ENCODE measurements at places on chromosomes 3 and 15.

- DNase-seq: no peak
Measured at GRCh38 chr3:141929341-141929995, 53.0 kb downstream of the ATP1B3 start.

DNA sequence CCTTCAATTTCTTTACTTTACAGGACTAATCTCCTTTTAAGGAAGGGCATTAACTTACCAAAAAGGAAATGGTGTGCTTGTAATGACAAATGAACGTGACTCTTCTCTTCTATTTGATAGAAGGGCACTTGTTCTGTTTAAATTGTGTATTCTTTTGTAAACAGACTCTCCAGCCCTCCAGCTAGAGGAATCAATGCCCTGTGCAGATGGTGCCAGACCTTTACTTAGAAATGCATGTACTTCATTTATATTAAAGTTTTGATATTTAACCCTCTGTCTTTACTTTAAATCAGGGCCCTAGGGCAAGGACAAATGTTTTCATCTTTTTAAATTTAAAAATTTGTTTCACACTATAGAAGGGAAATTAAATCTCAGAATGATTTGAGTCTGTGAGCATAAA, 355.1 kb downstream of the GBE1 start:
- no peak for DNase-seq

DNA sequence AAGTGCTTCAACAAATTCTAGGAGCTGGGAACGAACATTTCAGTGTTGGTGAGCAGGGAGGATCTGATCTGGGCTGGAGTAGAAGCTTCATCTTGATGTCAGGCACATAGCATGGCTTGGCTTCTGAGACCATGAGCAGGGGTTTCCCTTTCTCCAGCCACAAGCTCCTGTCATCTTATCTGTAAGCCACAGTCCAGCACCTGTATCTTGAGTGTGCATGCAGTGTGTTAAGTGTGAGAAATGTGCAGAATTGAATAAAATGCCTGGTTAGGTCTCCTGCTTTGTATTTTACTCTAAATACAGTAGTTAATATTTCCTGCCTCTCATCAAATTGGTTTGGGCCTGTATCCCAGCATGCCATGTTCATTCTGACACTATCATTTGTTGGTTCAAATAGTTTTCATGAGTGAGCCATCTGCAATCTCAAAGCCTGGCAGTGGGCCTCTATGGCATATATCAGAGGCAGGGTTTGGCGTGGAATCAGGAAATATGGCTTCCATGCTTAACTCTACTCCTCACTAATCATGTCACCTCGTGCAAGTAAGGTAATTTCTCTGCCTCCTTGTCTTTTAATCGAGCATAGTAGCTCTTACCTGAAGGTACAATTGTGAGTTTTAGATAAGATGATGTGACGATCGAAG, 43.3 kb downstream of the TLNRD1 start:
- no peak for DNase-seq

- no peak for DNase-seq
Measured at GRCh38 chr3:38843898-38844297, 27.9 kb upstream of the SCN10A start.

GRCh38 chr15:77646104-77646694, 13.5 kb upstream of the LINGO1 start:
- DNase-seq: no peak

DNA sequence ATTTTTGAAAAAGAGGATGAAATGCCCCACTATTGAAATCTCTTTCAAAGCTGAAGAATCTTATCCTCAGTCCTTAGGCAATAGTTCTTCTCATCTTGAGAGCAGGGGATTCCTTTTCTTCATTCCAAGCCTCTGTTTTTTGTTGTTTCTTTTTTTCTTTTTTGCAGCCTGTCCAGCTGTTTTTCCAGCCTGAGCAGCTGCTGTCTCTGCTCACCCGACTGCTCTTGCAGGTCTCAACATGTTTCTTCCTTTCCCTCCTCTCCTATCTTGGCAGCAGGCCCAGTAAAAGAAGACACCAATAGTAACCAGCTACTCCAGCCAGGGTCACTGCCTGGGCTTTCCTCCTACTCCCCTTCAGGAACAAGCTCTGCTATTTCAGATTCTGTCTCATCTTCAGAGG, 23.8 kb downstream of the MEX3B start:
- DNase-seq: no peak

DNA sequence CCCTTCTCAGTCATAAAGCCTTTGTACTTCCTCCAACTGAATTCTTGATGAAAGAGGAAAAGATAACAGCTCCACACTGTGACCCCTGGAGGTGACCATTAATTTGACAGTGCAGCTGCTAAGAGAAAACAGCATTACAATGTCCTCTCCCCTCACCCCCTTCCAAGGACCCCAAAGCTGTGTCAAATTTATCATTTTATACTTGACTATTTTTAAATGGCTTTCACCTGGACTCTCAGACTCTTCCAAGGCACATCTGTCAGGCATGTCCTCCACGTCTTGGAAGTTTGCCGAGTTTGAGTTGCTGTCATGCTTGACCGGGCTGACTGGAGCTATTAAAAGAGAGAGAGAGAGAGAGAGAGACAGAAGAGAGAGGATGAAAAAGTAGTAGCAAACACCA, 236.5 kb downstream of the WDR72 start:
- peak; percentile 52 for DNase-seq

DNA sequence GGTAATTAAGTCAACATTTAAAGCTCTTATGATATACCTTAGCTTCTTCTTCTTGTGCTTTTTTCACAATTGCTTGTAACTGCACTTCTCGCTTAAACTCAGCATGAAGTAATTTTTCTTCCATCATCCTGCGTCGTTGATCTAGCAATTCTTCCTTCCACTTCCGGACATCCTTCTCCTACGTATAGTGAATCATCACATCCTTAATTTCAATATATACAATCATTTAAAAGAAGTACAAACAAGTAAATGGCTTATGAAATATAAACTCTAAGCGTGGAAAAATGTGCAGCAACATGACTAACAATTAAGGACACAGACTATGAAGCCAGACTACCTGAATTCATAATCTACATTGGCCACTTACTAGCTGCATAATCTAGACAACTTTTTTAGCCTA, 151.4 kb downstream of the SCAPER start:
- DNase-seq: no peak

DNA sequence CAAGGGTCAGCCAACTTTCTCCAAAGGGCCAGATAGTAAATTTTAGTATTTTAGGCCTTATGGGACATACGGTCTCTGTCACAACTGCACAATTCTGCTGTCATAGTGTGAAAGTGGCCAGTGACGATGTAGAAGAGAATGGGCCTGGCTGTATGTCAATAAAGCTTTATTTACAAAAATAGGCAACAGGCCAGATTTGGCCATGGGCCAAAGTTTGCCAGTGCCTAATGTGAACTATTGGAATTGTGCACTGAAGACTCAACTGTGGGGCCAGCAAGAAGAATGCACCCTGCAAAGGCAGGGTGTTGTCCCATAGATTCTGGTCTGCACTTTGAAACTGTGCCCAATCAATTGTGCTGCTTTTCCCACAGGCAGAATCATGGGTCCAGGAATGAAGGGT, 69.4 kb upstream of the PRR23E start:
- no peak for DNase-seq

DNA sequence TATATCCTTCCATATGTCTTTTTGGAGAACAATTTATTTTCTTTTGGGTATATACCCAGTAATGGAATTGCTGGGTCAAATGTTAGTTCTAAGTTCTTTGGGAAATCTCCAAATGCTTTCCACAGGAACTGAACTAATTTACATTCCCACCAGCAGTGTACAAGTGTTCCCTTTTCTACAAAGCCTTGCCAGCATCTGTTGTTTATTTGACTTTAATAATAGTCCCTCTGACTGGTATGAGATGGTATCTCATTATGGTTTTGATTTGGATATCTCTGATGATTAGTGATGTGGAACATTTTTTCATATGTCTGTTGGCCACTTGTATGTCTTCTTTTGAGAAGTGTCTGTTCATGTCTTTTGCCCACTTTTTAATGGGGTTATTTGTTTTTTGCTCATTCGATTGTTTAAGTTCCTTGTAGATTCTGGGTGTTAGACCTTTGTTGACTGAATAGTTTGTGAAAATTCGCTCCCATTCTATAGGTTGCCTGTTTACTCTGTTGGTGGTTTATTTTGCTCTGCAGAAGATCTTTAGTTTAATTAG, 48.4 kb downstream of the TMEM45A start:
- no peak for DNase-seq

DNA sequence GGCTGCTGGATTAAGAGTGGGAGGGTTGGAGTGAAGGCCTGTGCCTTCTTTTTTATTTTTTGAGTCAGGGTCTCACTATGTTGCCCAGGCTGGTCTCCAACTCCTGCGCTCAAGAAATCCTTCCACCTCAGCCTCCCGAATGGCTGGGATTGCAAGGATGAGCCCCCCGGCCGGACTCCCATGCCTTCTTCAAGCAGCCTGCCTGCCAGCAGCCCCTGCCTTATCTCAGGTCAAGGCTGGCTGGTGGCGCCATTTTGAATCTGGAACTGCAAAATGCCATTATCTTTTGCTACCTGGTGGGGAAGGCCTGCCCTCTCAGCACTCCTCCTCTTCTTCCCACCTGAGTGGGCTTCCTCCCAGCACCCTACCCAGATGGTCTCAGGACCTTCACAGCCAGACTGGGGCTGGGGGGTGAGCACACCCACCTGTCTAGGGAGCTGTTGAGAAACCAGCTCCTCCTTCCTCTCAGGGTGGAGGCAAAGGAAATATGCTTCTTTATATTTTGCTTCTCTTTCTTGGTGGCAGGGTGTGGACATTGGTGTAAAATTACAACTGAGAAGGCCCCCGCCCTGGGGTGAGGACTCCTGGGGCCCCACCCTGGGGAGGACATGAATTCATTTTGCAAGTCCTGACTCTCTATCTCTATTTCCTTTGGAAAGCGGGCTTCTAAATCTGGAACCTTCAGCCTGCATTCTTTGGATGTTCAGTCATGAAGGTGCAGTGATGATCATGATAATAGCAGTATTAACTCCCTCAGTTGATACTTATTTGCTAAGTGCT, 7.7 kb upstream of the FLNB start:
- no peak for DNase-seq

DNA sequence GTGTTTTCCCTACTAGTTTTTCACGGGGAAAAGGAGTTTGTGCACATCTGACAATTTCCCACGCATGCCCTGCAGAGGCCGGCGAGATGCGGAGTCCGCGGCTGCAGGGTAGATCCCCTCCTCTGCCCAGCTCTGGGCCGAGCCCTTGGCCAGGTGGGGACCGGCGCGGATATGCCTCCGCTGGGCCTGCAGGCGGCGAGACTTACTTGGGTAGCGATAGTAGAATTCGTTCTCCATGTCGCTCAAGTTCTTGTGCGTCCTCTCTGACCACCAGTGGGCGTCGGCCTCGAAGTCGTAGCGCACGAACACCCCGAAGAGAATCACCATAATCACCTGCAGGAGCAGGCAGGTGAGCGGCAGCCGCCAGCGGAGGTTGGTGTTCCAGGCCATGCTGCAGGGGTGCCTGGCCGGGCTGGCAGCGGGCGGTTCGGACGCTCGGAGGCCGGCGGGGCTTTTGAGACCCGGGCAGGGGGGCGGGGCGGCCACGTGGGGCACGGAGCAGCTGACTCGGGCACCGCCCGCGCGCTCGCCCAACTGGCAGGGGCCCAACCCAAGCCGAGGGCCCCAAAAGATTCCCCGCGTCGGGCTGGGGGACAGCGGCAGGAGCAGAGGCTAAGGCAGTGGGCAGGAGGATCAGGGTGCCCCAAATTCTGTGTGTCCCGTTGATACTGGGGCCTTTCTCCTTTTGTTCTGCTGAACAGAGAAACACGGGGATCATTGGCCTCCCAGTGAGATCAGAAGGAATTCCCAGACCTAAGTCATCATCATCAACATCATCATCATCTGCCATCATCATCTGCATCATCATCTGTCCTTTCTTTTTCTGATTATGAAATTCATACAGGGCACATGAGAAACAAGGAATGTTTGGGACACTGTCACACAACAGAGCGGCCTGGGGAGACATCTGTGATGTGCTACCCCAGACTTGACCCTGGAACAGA, at the start of gene RHCG:
Gene RHCG, minus strand, starts transcription at position 429 of the 944 bp plus-strand sequence. Its CDS starts 39 bp downstream, at position 390.
- peak; percentile 2 for DNase-seq

DNA sequence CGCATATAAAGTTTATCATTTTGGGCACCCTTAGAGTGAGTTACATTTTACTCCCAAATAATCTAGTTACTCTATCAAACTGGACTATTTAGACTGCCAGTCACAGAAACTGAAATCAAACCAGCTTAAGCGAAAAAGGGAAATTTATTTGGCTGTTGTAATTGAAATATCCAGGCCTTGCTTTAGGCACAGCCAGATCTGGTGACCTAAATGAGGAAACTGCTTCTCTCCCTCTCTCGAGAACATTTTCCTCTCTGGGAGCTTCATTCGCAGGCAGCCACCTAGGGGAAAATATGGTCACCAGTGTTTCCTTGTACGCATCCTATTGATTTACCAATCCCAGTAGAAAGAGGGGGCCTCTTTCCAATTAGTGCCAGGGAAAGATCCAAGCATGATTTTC, 175.3 kb upstream of the MITF start:
- DNase-seq: no peak

DNA sequence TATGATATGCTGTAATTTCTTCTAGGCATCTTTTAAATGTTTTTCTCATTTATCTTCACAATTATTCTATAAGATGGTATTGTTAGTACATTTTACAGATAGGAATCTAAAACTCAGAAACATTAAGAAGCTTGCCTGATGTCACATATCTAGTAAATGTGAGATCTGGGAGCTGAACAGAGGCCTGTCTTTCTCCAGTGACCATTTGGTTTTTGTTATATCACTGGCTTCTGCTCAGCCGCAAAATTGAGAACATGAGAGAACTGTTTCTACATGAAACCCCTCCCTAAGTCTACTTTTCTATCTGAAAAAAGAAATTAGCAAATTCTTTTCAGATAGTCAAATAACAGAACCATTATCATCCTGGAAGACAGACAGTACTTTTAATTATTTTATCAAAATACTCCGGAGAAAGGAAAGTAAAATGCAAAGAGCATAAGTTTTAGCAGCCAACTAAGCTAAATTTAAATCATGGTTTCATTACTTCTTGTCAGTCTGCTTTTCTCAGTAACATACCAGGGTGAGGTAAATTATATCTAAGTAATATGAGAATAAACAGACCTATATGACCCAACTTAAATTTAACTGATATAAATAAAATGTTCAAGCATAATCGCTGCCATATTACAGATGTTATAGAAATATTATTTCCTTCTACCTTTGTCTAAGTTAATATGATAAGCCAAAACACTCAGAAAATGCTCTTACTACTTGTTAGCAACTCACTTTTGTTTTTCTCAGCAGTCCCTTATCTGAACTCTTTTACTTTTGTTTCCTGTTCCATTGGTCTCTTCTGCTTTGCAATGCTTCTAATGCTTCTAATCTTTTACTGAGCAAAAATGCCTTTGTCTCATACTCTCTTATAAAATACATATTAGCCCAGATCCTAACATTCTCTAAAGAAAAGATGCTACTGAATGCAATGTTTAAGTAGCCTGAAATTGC, 68.0 kb upstream of the MBNL1 start:
- DNase-seq: no peak

- DNase-seq: no peak
Measured at GRCh38 chr3:181941250-181941649, 229.5 kb downstream of the SOX2 start.

DNA sequence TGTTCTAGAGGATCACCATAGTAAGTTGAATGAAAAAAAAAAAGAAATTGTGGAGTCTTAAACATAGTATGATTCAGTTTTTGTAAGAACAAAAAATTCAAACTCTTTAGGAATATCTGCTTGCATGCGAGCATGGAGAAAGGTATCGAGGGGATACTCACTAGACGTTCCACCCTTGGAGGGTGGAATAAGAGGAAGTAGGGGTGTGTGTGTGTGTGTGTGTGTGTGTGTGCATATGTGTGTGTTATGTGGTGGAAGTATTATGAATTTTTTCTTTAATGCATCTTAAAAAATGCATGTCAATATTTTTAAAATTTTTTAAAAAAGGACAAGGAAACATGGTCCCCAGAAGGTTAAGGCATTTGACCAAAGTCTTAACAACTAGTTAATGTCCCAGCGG, 26.5 kb upstream of the SIAH2 start:
- no peak for DNase-seq
